ENCODE measurements at places on chromosomes 12 and 14. TPM values are rescaled to one million over a fixed set of nuclear protein-coding genes. Genes with fewer than 3 reads are reported as not detected.
A peak's percentile ranks its signal among the peaks of the same experiment; 100 is the strongest.

USP44 gene
- total RNA-seq, result 1.3 TPM

CCDC88C gene
- 7.4 TPM for total RNA-seq

GRCh38 chr14:103225062-103225461, 101.8 kb downstream of the TNFAIP2 start:
- no peak for DNase-seq

LALBA gene
- not detected for total RNA-seq

SERPINA4 gene
- not detected for total RNA-seq

DNA sequence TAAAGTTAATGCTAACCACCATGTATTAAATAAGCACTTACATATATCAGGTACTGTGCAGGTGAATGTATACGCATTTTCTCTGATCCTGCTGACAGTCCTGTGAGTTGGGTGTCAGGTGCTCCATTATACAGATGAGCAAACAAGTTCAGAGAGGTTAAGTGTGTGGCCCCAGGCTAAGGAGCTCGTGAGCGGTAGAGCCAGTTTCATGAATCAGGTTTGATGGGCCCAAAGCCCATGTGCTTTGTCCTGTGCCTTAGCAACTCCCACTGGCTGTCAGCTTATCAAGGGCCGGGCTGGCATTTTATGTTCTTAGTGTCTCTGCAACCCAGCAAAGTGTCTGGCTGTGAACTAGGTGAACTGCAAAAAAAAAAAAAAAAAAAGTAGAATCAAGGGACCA, 701.2 kb upstream of the TBX3 start:
- DNase-seq, result no peak

- DNase-seq, result no peak
These were observed 388.8 kb upstream of the USP15 start for GRCh38 chr12:61871485-61871810.

DNA sequence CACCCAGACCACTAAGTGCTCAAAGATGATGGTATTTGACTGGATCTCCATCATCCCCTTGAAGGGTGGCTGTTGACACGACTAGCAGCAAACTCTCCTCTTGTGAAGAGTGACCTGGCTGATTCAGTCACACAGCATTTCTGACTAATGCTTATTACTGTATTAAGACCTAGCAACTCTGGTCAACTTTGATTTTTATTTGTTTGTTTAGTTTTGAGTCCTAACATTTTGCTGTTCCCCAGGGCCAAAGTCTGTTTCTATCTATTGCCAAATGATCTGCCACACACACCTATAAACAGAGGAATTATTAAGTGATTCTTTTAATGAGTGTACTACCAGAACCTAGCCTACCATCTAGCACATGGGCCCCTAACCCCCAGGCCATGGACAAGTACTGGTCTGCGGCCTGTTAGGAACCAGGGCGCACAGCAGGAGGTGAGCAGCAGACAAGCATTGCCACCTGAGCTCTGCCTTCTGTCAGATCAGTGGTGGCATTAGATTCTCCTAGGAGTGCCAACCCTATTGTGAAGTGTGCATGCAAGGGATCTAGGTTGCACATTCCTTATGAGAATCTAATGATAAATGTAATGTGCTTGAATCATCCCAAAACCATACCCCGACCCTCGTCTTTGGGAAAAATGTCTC, 120.0 kb downstream of the RPS6KA5 start:
- no peak for DNase-seq

NAV3 gene
- 4.2 TPM for total RNA-seq

SVOP gene
- not detected for total RNA-seq

ZNF891 gene
- 2.4 TPM for total RNA-seq

DNA sequence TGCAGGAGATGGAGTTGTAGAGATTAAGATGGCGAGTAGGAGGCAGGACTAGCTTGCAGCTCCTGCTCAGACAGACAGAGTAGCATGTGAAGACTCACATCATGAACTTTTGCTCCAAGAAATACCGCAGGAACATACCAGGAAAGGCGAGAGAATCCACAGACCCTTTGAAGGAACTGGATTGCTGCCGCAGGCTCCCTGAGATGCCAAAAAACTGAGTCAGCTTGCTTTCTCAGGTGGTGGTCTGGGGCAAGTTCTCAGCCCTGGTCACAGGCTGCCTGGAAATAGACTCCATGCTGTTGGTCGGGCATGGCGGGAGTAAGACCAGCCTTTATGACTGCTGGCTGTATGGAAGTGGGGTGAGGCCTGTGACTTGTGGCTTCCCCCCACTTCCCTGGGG, 163.6 kb upstream of the NAV3 start:
- DNase-seq, result peak; percentile 43

DNA sequence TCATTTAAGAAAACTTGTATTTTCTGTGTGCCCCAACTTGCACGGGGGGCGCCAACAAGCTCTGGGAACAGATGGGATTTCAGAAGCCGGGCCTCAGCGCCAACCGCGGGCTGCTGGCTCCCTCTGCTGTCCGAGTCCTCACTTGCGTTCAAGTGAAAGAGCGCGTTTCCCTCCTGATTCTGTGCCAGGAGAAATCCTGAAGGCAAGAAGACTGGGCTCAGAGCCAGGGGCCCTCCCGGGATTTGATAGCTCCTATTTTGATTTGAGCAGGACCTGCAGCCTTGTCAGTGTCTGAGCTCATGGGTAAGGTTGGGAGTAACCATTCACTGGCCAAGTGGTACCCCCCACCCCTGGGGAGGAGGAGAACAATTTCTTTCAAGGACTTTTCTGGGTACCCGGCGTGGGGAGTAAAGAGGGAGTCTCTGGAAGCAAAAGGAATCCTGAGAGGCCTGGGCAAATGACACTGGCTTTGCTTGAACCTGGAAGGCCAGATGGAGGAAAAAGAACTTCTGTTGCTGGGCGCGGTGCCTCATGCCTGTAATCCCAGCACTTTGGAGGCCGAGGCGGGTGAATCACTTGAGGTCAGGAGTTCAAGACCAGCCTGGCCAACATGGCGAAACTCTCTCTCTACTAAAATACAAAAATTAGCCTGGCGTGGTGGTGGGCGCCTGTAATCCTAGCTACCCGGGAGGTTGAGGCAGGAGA, 179.0 kb upstream of the RGS6 start:
- DNase-seq, result peak; percentile 78

- no peak for DNase-seq
These were observed 472.0 kb downstream of the TMTC2 start for GRCh38 chr12:83158613-83159207.

GRCh38 chr12:98656289-98657101, 11.4 kb downstream of the APAF1 start:
- DNase-seq, result peak; percentile 51

- no peak for DNase-seq
These were observed 6.2 kb upstream of the CNOT2 start for GRCh38 chr12:70236990-70237389.

SMIM41 gene
- not detected for total RNA-seq

GRCh38 chr12:105253866-105254513, 18.0 kb upstream of the APPL2 start:
- DNase-seq, result no peak

- DNase-seq, result no peak
These were observed 107.0 kb downstream of the ADAMTS20 start for GRCh38 chr12:43444940-43445564.

GRCh38 chr12:57089271-57090245, 644 bp downstream of the NAB2 start:
- DNase-seq, result peak; percentile 61

DNA sequence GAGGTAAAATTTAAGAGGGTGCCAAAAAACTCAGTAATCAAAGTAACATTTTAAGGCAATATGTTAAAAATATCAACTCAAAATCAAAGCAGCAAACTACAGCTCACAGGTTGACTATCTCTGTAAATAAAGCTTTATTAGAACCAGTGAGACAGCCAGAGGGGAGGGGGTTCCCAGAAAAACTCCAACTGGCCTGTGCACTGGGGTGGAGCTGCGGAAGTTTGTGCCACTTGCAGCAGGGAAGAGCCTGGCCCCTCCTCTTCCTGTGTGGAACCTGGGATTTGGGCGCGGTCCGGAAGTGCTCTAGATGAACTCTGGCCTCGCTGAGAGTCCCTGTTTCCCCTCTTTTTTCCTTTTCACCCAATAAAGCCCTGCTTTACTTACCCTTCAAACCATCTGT, 8.1 kb downstream of the STON2 start:
- DNase-seq, result no peak

DNA sequence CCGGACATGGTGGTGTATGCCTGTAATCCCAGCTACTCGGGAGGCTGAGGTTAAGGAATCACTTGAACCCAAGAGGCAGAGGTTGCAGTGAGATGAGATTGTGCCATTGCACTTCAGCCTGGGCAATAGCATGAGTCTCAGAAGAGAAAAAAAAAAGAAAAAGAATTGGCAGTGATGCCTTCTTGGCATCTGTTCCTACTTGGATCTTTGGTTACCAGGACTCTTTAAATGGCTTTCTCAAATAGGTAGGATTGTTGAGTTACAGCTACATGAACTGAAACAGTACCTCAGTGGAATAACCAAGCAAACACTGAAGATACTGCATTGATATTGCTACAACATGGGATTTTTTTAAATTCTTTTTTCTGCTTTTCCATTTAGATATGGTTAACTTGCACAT, 136.8 kb downstream of the SAMD4A start:
- DNase-seq, result no peak

DNA sequence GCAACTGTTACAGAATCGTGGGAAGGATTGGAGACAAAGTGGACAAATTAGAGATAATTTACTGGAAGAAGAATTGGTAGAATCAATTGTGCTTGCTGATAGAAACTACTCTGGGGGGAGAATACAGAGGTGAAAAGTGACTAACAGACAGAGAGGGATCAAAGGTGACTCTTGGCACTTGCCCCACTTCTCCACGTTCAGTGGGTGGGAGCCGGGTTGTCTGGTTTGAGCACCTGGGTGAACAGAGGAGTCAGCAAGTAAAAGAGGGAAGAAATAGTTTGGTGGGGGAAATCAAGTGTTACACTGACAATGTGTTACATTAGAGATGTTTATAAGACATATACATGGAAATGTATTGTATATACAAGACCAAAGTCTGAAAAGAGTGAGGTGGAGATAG, 69.1 kb downstream of the PPP2R5E start:
- no peak for DNase-seq

GRCh38 chr12:123490089-123490488, 32.1 kb downstream of the SNRNP35 start:
- no peak for DNase-seq

CFAP54 gene
- total RNA-seq, result 16.4 TPM

DNA sequence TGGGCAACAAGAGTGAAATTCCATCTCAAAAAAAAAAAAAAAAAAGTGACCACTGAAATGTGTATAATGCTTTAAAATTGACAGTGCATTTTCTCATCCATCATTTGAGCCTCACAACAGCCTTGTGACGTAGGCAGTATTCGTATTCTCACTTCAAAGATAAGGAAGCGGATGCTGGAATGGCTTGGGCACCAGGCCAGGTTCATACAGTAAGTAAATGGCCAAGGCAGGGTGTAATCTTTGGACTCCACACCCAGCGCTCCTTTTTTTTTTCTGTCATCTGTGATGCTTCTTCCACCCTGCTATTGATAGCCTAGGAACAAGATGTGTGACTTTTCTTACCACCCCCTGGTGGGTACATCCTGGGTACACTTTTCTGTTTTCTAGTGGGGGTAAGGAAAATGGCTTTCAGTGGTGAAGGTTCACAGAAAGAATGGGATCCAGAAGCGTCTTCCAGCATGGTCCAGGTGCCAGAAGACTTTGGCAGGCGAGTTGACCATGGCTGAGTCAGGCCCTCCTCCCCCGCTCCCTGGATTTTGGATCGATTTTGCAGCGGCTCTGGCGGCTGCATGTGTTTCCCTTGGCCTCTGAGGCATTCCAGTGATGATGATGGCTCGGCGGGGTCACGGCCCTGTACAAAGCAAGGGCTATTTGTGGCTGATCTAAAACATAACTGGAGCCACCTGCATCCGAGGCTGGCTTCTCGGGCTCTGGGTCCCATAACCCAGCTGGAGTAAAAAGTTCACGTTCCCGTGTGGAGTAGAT, 110.6 kb downstream of the CACNA1C start:
- DNase-seq, result no peak

DNA sequence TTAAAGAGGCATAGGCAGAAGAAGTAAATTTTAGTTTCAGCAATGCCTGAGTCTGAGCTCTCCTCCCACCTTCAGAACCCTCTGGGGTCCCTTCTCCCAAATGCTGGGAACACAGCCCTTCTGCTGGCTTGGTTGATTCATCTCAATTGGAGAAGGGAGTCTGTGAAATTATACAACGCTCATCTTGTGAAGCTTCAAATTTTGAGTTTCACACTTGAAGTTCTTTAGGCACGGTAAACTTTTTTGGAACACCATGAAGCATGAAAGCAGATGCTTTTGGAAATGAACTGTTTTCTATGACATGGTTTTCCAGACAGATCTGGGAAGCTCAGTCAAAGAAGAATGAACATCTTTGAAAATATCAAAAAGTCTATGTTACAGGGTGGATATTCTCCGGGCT, 69.9 kb downstream of the TBK1 start:
- DNase-seq, result no peak

GRCh38 chr12:58539295-58539694, 381.0 kb downstream of the LRIG3 start:
- no peak for DNase-seq

GYS2 gene
- total RNA-seq, result not detected

LBHD2 gene
- total RNA-seq, result 0.78 TPM

DNA sequence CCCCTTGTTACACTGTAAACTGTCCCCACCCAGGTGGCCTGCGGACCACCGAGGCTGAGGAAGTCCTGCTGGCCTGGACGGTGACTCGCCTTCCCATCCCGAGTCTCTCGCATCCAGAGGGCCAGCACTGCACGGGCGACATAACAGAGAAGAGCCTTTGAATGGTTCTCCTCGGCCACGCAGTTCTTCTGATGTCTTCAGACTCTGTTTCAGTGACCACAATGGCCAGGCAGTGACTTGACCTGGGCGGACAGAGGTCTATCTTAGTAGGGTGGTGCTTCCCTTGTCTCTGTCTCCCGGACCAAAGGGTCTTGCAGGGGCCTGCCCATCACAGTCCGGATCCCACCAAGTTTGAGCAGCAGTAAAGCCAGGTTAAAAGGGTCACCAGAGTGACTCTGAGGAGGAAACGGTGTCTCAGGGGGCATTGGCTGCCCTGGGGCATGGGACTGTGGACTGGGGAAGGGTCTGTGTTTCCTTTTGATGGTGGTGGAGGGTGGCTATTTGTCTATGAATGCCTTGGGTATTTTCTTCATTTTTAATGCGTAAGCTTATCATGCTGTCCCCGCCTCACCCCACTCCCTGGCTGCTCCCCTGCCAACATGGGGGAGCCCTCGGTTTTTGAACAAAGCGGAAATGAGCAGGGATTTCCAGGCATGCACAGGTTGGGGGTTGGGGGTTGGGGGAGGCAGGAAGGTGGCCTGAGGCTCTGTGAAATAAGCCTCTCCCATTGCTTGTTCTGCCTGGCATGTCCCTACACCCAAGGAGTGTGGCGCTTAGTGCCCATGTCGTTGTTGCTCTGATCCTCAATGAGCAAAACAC, 10.3 kb downstream of the KRT85 start:
- no peak for DNase-seq

BAZ1A gene
- 17.3 TPM for total RNA-seq

GRCh38 chr14:53683229-53683628, 273.4 kb downstream of the BMP4 start:
- DNase-seq, result no peak

LARP4 gene
- 74.2 TPM for total RNA-seq

GRCh38 chr12:25853316-25854095, 105.0 kb upstream of the RASSF8 start:
- DNase-seq, result no peak

- no peak for DNase-seq
These were observed 2.2 kb downstream of the ZBTB1 start for GRCh38 chr14:64506721-64507120.

BHLHE41 gene
- total RNA-seq, result 57.1 TPM

ACAD10 gene
- total RNA-seq, result 29.1 TPM

- no peak for DNase-seq
These were observed 377.0 kb upstream of the ATP2B1 start for GRCh38 chr12:90085494-90086274.

Data from PC-9 (cell line).